ENCODE measurements at places on chromosomes 5 and 9.

DNA sequence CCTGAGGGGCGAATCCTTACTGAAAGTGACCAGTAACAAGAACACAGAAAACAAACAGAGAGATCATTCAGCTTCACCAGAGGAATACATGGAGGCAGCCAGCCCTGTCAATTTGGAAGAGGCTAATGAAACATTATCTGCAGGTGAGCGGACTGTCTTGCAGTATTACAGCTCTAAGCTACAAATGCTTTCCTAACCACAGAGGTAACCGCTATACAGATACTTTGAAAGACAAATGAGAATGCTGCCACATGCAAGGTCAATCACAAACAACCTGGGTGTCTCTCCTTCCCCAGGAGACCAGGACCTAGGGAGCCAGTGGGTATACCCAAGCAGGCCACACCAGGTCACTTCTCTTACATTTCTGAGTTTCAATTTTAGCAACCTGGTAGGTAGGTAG, 30.2 kb downstream of the EFNA5 start:
- DNase-seq, result no peak

DNA sequence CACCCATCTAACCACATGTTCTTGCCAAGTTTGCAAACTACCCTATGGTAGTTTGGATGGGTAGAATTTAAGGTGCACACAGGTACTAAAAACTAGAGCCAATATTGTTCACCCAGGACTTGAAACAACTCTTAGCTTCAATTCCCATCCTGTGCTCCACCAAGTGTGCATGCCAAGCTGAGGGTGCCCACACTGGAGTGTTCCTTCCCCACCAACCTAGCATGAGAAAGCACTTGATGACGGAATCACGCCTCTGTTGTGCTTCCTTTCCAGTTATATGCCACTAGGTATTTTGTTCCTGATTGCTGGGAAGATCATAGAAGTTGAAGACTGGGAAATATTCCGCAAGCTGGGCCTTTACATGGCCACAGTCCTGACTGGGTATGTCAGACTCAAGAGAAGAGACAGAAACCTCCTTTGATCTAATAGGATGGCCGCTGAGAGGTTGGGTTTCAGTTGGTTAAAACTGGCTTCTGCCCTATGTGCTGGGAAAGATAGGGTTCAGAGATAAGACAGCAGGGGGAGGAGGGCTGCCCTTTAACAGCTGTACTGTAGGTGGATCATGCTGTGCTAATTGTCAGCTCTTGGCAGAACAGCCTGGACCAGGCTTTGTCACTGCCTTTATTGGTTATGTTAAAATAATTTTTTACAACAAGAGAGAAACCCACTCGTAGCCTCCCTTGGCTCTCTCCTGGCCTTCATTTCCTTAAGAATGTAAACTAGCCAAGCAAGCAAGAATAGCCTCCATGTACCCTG, 83.5 kb downstream of the SLC1A1 start:
- no peak for DNase-seq

- no peak for DNase-seq
Observed at GRCh38 chr5:110872200-110872599, 133.4 kb downstream of the SLC25A46 start.

- peak; percentile 41 for DNase-seq
Observed at GRCh38 chr5:115069087-115069968, 100.4 kb downstream of the TRIM36 start.

- no peak for DNase-seq
Observed at GRCh38 chr5:62138607-62139006, 167.4 kb upstream of the KIF2A start.

- no peak for DNase-seq
Observed at GRCh38 chr9:79672236-79672635, 100.5 kb downstream of the TLE4 start.

- no peak for DNase-seq
Observed at GRCh38 chr5:13567819-13568218, 376.7 kb downstream of the DNAH5 start.

GRCh38 chr9:117307701-117308100, 107.2 kb downstream of the ASTN2 start:
- no peak for DNase-seq

- no peak for DNase-seq
Observed at GRCh38 chr5:29889051-29889450, 1304.4 kb upstream of the CDH6 start.

- no peak for DNase-seq
Observed at GRCh38 chr9:69556707-69557106, 115.5 kb downstream of the APBA1 start.

DNA sequence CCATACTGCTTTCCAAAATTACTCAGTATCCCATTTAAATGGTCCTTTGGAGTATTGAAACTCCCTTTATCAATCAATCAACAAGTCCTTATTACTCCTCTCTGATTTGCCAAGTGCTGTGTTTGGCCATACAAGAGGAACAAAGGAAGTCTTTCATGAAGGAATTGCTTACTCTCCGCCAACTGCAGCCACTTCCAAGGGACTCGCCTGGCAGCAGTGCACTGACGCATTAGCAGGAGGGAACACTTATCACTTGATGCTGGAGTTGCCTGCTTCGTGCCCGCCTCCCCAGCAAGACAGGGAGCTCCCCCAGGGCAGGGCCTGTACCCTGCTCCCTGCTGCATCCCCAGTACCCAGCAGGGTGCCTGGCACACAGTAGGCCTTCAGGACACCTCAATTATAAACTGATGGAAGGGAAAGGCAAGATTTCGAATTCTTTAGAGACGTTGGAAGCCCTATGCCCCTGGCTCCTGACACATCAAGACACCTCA, 97.9 kb downstream of the CRB2 start:
- no peak for DNase-seq

DNA sequence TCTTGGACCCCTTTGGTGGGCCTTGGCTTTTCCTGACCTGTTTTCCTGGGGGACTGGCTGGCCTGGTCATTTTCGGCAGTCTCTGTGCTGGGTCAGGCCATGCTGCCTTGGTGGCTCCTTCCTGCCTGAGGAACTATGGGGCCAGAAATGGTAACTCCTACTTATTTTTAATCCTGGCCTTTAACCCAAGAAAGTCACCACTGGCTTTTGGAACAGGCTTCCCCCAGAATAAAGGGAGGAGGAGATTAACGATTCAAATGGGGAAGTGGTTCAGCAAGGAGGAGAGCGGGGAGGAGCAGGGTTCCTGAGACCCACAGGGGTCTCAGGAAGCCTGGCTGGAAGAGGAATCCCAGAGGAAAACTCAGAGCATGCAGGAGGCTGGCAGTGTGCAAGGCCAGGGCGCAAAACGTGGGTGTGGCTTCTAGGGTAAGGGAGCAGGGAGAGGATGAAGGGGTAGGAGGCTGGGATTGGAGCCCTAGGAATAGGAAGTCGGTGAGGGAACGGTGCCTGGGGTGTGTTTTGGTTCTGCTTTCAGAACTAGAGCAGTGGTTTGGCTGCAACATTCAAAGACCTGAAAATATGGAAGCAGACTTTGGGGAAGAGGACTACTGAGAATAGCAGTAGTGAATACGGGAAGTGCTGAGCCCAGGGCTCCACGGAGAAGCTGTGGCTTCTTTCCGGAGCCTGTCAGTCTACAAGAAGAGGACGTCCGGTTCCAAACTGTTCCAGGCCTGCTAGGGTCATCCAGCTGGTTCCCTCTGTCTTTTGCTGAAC, 271.1 kb upstream of the KLF4 start:
- peak; percentile 40 for DNase-seq

Data from kidney (tissue), 22 donors.